ENCODE measurements at places on chromosomes 7 and 10.

- no peak for DNase-seq
Measured at GRCh38 chr7:15582773-15583172, 21.0 kb upstream of the AGMO start.

DNA sequence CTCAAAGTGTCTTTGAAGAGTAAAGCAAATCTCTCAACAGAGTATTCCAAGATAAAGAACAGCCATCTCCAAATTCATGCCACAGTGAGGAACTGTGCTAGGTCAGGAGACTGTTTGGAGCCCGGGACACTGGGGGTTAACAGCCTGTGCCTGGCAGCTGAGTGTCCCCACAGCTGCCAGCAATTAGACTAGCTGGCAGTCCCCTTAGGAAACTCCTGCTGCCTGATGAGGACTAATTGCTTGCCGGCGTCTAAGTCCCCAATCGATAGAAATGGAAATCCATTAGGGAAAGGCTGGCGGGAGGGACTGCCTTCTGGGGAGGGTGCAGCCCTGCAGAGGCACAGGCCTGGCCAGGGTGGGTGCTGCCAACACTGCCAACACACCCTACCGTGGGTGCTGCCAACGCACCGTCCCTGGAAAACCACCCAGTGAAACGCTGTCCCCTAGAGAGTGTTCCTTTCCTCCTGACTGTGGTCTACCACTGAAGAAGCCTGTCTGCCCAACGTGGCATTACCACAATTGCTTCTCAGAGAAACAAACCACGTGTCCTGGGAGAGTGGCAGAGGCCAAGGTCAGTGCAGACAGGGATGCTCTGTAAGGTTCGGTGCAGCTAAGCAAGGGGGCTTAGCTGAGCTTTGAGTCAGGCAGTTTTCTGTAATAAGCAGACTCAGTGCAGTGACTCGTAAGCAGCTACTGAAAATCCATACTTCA, 60.8 kb downstream of the XRCC2 start:
- DNase-seq, result peak; percentile 96

- no peak for DNase-seq
Measured at GRCh38 chr10:99654390-99655175, 4.7 kb upstream of the ENTPD7 start.

DNA sequence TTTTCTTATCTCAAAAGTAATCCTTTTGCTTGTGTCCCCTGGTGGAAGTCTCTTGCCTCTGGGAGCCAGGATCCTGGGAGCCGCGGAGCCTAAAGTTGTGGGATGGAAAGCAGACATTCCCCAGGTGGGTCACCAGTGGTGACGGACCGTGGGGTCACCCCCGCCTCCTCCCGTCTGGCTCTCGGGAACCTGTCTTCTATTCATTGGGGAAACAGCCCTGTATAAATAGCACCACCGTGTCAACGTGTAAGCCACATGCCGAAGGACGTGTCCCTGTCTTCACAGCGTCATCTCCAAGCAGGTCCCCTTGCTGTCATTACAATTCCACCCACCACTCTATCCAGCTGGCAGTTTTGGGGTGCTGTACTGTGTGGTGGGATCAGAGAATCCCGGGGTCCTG, 87.5 kb downstream of the ELFN1 start:
- DNase-seq, result no peak

DNA sequence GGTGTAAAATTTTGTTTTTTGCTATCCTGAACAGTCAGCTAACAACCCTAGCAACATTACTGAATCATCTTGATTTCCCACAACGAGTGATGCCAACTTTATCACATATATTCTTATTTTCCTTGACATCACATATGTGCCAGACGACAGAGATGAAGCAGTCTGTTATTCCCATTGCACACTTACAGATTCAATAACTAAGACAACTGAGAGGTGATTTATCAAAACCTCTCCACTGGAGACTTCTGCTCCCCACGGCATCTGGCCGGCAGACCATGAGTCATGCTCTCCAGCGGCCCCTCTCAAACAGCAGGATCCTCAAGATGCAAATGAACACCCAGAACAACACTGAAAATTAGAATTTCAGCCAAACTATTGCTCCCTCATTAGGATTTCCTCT, 57.1 kb downstream of the AMPH start:
- DNase-seq, result no peak

GRCh38 chr10:106312087-106312486, 852.4 kb downstream of the SORCS1 start:
- DNase-seq, result no peak
